NCI-H345 (cell line): ENCODE measurements at places on chromosomes 7 and 10.

DNA sequence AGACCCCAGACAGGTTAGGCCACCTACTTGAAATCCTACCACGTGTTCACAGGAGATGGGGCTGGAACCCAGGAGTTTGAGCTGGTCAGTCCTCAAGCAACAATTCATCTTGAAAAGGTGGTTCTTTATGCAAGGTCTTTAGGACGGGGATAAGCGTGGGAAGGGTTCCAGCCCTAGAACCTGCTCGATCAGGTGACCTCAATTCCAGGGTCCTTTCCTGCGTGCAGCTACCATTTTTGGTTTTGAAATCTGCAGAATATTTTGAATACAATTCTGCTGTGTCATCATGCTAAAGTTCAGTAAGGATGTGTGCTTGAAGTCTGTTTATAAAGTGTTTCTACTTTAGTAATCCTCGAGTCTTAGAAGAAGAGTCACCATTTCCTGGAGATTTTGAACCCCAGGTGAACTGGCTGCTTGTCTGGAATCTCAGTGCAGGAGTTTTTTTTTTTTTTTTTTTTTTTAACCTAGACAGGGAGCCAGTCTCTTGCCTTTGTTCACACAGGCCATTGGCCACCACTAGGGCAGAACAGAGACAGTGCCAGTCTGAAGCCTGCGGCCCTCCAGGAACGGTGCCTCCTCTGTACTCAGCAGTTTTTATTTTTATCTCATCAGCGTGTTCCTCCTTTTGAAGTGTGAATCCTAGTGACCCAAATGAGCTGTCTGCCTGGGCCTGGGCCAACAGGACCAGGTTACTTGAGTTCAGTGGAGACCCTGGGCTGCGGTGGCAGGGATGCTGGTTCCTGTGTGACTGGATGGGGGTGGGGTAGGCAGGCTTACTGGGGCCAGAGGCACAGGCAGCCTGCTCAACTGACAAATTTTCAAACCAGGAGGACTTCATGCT is 54.6 kb downstream of the EEPD1 start:
- DNase-seq, result no peak

DNA sequence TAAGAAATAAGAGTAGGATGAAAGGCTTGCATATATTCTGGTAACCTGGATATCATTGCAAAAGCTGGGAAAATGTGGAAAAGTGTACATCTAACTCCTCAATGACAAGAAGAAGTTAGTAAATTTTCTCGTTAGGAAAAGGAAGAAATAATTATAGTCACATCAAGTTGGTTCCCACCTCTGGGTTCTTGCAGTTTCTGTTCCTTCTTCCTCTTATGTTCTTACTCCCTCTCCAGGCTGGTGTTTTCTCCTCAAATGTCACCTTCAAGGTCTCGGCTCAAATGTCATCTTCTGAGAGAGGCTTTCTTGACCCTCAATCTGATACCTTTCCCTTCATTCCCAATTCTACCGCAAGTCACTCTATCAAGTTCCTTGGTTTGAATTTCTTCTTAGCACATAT is 64.4 kb downstream of the ENTPD1 start:
- DNase-seq, result no peak

- DNase-seq, result no peak
These were observed 42.5 kb downstream of the ABLIM1 start for GRCh38 chr10:114615600-114616007.

DNA sequence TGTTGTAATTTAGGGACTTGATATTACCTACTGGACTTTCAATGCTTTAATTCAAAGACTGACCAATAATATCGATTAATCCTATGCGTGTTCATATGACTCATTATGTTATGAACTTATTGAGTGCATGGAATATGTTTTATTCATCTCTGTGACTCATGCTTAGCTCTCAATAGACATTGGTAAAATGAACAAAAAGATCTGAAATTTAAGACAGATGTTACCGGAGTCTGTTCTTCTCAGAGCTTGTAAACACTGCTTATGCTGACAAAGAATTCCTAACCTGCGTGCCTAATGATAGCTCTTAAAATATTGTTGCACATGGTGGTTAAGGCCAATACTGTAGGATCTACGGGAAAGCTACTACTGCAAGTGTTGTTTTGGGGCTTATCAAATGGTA is 131.5 kb upstream of the ACBD5 start:
- DNase-seq, result no peak

DNA sequence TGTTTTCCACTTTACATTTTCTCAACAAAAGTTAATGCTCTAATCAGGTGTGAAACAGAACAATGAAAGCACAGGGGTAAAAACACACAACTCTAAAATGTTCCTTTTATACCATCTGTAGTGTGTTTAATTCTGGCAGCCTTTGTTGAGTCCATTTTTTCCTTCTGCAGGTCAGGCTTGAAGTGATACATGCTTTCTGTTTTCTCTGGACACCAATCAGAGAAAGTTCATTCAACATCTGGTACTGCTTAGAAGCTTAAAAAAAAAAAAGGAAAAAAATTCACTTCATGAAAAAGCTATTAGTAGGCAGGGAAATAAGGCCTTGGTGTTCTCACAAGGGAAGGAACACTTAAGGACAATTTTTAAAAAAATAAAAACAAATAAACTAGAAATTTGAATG is 231.3 kb upstream of the RHOBTB1 start:
- no peak for DNase-seq

GRCh38 chr7:128041203-128041602 is 10.0 kb upstream of the LRRC4 start:
- DNase-seq, result no peak

GRCh38 chr10:77283326-77283725 is 354.3 kb downstream of the KCNMA1 start:
- DNase-seq, result no peak

GRCh38 chr7:77252506-77252905 is 52.9 kb upstream of the FGL2 start:
- DNase-seq, result no peak

- no peak for DNase-seq
These were observed 4.0 kb downstream of the HECW1 start for GRCh38 chr7:43116451-43116850.

DNA sequence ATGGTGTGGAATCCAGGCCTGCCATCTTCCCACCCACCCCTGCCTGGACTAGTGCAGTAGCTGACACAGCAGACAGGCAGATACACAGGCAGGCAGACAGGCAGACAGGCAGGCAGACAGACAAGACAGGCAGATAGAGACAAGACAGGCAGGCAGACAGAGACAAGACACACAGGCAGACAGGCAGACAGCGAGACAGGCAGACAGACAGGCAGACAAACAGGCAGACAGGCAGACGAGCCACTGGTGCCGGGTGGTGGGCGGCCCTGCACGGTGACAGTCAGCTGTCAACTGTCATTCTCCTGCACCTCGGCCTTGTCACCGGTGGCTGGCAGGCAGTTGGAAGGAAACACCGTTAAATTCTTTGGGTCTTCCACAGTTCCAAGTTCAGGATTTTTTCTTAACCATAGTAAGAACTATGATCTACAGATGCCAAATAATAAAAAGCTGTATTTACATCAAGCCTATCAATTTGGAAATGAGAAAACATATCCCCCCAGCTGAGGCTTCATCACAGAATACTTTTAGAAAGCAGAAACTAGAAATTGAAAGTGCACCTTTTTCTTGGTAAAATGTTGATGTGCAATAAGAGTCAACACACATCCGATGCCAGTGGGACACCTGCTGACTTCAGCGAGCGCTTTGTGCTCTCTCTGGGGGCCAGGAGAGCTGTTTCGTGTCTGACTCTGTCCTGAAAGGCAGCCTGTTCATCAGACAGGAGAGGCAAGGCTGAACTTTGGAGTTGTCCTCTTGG is 250.4 kb downstream of the DNAJB6 start:
- DNase-seq, result no peak
